ENCODE measurements at places on chromosomes 2 and 18.
A peak's percentile ranks its signal among the peaks of the same experiment; 100 is the strongest.

- DNase-seq: no peak
Measured at GRCh38 chr2:172046080-172046678, 39.1 kb upstream of the DLX1 start.

DNA sequence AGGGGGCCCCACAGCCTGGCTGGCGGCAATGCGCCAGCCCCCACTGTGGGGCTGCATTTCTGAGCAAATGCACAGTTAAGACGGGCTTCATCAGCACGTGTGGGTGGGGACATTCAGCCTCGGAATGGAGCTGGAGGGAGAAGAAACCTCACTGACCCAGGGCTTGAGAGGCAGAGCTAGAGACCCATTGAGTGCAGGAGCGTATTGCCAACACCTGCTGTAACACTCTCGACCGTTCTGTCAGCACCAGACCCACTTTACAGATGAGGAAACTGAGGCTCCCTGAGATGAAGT lies 200.9 kb upstream of the RAB6C start:
- DNase-seq: no peak

GRCh38 chr2:183164650-183165015 lies 40.4 kb downstream of the NUP35 start:
- no peak for DNase-seq

DNA sequence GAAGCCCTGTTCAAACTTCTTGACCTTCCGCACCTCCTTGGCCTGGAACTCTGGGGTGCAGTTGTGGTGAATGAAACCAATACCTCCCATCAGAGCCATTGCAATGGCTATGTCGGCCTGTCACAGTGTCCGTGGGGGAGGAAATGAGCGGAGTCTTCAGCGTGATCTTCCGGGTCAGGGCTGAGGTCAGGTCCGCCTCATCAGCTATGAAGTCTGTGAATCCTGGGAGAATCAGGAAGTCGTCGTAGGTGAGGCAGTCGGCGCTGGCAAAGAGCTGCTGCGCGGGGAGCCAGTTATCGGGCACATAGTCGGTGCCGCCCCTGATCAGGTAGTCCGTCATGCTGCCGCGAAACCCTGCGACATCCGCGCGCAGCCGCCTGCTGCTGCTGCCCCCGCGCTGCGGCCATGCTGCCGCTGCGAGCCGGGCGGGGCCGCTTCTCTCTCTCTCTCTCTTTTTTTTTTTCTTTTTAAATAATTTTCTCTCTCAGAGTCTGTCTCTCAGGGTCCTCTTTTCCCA lies 154.1 kb upstream of the ZSWIM2 start:
- DNase-seq: peak; percentile 20

DNA sequence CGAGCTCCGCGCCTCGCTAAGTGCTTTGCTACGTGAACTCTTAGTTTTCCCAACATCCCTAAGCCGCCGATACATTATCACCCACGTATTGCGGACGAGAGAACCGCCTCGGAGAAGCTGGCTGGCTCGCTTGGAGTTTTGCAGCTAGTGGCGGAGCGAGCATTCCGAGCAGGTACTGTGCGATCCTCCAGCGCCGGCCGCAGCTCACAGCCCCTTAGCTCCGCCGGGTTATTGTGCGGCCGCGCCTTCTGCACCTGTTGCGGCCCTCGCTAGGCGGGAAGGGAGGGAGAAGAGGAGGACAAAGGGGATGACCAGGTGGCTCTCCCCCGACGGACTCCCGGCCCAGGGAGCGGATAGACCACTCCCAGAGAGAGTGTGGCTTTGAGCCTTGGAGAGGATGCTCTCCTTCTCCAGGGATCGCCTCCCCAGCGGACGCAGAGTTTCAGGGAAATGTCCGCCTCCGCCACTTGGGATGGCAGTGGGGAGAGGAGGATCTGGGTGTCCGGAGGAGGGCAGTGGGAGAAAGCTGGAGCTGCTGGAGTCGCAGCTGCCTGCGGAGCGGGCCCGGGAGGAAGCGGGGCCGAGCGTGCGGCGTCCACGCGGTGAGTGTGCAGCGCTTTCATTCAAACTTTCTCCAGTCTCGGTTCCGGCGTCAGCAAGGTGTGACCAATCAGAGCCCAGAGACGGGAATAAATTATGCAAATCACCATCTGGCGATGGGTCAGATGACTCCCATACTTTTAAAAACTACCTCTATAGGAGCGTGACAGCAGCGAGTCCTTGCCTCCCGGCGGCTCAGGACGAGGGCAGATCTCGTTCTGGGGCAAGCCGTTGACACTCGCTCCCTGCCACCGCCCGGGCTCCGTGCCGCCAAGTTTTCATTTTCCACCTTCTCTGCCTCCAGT lies at the start of gene LIPG:
LIPG (plus strand) TSS at position 769 of the 905 bp plus-strand sequence. CDS start 252 bp downstream, outside the sequence.
- peak; percentile 61 for DNase-seq

Measured in stomach (tissue), 19 donors.